ENCODE measurements at places on chromosomes 16 and 17. TPM values are rescaled to one million over a fixed set of nuclear protein-coding genes. Genes with fewer than 3 reads are reported as not detected.

The PGP gene
- polyA plus RNA-seq, result 8.9 TPM

GRCh38 chr17:16479264-16479663 lies 12.7 kb downstream of the LRRC75A start:
- H3K27me3 ChIP-seq, result no peaks in the 10 kb centered on the region
- no peaks in the 10 kb centered on the region for H3K36me3 ChIP-seq
- DNase-seq, result no peak
- H3K4me1 ChIP-seq, result no peaks in the 10 kb centered on the region
- no peak overlapping the region for H3K27ac ChIP-seq

GRCh38 chr17:59506894-59507726 lies 58.3 kb upstream of the DHX40 start:
- H3K36me3 ChIP-seq, result no peaks in the 10 kb centered on the region
- no peak overlapping the region for H3K4me3 ChIP-seq
- no peaks in the 10 kb centered on the region for H3K4me1 ChIP-seq
- no peak overlapping the region for H3K27ac ChIP-seq
- no peak for DNase-seq

The KRTAP1-3 gene
- not detected for polyA plus RNA-seq

DNA sequence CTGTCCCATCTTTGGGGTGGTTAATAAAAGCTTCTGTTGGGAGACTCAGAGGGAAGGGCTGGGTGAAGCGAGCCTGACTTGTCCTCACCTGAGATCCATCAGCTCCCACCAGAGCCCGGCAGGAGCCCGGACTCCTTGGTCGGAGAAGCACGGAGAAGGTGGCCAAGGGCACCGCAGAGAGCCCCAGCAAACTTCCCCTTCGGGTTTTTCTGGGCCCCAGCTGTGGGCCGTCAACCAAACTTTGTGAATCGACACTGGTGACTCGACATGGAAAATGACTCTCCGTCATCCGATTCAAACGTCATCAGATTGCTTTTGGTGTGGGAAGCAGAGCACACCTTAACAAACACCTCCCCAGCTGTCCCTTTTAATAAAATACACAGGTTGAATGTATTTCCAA lies 21.4 kb downstream of the ENPP7 start:
- no peak for DNase-seq
- H3K36me3 ChIP-seq, result no peaks in the 10 kb centered on the region
- H3K27ac ChIP-seq, result no peak overlapping the region
- no peak overlapping the region for H3K4me3 ChIP-seq
- H3K27me3 ChIP-seq, result peaks cover 7% of the 10 kb centered on the region

Measured in pancreas (tissue), 10 donors.